GM03348 (cell line): ENCODE measurements at places on chromosomes 6 and 20.

DNA sequence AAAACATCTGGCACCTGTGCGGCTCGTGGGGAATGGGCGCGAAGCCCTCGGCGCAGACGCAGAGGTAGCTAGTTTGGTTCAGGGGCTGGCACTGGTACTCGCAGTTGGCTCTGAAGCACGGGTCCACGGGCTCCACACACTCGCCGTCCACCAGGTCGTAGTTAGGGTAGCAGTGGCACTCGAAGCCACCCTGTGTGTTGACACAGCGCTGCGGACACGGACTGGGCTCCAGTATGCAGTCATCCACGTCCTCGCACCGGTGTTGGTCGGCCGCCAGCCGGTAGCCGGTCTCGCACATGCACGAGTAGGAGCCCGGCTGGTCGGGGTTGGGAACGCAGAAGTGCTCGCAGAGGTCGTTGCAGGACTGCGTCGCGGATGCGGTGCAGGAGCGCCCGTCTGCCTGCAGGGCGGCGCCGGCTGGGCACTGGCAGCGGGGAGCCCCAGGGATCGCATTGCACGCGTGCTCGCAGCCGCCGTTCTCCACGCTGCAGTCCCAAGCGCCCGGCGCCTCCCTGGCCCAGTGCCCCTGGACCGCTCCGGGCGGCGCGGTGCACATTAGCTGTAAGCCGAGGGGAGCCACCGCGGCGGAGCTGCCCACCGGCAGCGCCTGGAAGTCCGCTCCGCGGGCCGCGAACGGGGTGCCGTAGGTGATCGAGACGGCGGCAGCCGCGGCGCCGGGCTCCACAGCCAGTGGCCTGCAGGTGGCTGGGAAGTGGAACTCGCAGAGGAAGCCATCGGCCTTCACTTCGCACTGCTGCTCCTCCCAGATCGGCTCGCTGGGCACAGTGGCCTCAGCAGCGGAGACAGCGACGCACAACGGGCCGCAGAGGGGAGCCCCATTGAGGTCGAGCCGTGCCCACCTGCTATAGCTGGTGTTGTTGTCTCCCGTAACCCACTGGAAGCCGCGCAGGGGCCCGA is 930 bp downstream of the THBD start:
- peak; percentile 85 for DNase-seq

DNA sequence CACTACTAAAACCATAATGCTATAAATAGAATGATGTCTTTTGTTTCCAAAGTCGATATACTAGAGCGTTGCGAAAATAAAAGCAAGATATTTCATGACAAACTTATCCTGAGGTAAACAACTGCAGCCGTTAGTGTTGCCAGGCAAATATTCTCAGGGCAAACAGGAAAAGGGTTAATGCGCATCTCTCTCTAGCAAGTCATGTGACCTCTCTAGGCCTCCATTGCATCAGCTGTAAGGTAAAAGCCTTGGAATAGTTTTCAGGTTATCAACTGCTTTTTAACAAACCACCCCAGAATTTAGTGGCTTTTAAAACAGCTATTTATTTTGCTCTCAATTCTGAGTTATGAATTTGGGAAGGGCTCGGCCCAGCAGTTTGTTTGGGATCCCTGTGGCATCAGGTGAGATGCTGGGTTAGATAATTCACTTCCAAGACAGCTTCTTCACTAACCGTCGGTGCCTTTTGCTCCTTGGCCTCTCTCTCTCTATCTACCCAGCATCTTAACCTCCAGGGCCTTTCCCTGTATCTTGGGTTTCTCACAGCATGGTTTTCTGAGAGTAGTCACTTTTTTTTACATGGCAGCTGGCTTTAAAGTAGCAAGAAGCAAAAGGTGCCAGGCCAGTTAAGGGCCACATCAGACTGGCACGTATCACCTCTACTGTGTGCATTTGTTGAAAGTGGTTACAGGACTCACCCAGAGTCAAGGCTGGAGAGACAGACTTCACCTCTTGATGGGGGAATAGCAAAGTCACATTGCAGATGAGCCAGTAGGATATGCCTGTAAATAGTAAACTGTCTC is 39.2 kb upstream of the LTV1 start:
- DNase-seq, result no peak

DNA sequence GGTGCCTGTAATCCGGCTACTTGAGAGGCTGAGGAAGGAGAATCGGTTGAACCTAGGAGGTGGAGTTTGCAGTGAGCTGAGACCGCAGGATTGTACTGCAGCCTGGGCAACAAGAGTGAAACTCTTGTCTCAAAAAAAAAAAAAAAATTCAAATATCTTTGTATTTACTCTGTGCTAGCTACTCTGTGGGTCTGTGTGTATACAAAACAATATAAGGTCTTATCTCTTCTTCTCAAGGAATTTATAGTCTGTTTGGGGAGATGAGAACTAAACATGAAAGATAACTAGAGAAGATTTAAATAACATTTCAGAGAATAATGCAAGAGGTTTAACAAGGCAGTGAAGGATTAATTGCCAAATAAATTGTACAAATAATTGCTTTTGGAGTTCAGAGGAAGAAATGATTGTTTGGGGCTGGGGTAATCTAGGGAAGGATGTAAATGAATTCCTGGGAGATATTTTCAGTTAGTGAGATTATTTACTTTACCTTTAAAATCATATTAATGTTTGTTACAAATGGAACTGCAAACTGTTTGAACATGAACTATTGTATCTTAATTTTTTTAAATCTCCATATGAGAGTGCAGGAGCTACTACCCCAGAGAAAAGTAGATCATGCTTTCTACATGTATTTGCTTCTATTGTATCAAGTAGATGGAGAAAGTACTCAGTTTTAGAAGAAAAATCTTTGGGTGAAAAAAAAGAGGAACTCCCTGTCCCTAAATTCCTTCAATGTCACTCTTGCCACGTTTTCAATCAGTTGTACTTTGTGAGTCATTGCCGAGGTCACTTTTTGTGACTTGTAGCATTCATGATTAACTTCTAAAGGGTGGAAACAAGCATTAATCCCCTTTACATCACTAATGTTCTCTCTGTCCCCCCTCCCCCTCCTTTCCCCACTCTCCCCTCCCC is 39.0 kb downstream of the NCOA3 start:
- no peak for DNase-seq

GRCh38 chr6:15682965-15683822 is 20.4 kb upstream of the DTNBP1 start:
- no peak for DNase-seq

DNA sequence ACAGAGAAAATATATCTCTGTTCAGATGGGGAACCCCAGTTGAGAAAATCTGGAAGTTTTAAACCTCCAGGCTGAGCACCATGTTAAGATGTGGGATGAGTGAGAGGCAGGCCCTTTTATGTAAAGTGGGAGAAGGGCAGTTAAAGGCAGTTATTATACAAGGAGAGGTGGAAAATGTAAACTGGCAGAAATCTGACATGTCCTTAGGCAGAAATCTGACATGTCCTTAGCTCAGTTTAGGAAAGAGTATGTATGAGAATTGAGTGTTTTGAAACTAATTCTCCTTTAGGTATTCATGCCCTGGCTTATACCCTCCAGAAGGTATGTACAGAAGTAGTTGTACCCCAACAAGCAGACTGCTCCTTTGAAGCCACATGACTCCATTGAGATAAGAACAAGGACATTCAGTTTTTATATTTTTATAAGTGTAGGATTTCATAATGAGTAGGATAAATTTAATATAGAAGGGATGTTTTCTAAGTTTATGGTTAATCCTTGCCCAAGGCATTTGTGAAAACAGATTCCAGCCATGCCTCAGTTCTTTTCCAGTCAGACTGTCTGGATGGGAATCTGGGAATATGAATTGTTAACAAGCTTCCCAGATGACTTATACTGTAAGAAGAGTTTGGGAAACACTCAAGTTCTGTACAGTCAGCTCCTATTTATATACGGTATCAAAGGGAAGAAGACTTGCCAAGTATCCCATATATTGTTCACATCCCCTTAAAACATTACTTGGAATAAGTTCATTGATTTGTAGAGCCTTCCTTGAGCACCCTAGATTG is 87.7 kb downstream of the SCAND1 start:
- peak; percentile 23 for DNase-seq
